Dermis microvascular lymphatic vessel endothelial cell (primary cell): ENCODE measurements at places on chromosomes 1 and 21. TPM values are rescaled to one million over a fixed set of nuclear protein-coding genes. Genes with fewer than 3 reads are reported as not detected.

The BGLAP gene
- 0.26 and 0.63 TPM in 2 replicates for total RNA-seq

The ACTRT2 gene
- not detected in 2 replicates for total RNA-seq

The TNFSF4 gene
- total RNA-seq: 2.0 and 3.6 TPM in 2 replicates

The OMA1 gene
- total RNA-seq: 7.0 and 11.0 TPM in 2 replicates

The KIF21B gene
- 1.9 and 3.4 TPM in 2 replicates for total RNA-seq

The DYNLT5 gene
- 0.51 and 0.77 TPM in 2 replicates for total RNA-seq

The XCL2 gene
- not detected in 2 replicates for total RNA-seq

- DNase-seq: no peak
These were observed 20.3 kb downstream of the RXRG start for GRCh38 chr1:165424454-165425216.

DNA sequence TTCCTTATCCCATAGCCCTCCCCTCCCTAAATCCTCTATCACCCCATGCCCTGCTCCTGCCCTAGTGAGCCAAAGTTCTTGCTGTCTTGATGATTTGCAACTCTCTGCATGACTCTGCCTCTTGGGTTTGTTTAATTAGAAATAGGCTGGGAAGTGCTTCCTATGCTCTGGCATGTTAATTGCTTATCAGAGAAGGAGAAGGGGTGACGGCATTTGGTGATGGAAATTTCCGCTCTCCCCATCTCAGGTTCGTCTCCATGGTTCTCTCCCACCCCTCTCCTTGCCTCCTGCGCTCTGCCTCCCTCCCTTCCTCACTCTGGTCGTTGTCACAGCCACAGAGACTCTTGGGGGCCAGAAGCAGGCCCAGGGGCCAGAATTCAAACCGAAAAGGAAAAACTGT, 68.9 kb downstream of the LRRN2 start:
- DNase-seq: no peak

DNA sequence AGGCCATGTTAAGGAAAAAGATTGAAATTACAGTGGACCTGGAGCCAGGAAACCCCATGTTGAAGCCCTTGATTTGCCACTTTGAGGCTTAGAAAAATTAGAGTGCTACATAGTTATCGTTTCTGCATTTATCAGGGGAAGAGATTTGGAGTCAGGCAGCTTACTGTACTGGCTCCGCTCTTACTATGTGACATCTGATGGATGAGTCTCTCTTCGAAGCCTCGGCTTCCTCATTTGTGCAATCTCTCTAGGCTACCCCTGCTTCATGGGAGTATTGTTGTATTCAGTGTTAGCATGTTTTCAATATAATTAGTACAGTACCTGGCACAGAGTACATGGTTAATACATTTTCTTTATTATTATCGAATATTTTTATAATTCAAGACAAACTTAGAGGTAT, 480.4 kb upstream of the USP24 start:
- DNase-seq: no peak

DNA sequence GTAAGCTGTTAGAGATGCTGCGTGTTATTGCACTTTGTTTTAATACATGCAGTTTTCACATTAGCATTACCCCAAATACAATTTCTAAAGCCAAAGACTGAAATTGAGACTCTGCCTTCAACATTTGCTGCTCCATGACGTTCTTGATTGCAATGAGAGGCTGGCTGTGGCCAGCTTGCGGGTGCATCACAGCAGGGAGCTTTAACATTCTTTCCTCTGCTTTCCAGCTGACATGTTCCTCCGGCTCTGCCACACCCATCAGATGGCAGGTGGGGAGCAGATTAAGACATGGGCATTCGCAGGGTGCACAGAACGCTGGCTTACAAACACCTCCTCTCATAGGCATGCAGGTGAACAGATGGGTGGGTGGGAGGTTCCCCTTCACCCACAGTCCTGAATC, 314.1 kb downstream of the DISC1 start:
- DNase-seq: no peak

GRCh38 chr1:230691615-230692014, 22.3 kb downstream of the AGT start:
- no peak for DNase-seq

GRCh38 chr21:32207406-32207716, 71.5 kb downstream of the MIS18A start:
- DNase-seq: peak; percentile 47

GRCh38 chr1:207789792-207790787, 38.2 kb downstream of the CD46 start:
- no peak for DNase-seq

DNA sequence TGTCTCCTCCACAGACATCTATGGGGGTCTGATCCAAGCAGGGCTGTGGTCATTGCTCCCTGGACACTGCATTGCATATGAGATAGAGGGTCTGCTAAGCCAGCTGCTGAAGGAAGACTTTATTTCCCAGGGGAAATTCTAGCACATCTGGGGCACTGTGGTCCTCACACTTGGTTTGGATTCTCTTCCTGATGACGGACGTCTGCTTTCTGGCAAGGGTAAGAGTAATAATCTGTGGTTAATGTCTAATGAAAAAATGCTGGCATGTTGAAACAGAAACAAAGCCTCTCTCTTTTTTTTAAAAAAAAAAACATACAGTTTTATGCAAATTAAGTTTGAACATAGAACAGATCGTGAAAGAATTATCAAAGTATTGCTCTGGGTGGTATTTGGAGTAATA, 553.9 kb downstream of the DPYD start:
- DNase-seq: no peak

DNA sequence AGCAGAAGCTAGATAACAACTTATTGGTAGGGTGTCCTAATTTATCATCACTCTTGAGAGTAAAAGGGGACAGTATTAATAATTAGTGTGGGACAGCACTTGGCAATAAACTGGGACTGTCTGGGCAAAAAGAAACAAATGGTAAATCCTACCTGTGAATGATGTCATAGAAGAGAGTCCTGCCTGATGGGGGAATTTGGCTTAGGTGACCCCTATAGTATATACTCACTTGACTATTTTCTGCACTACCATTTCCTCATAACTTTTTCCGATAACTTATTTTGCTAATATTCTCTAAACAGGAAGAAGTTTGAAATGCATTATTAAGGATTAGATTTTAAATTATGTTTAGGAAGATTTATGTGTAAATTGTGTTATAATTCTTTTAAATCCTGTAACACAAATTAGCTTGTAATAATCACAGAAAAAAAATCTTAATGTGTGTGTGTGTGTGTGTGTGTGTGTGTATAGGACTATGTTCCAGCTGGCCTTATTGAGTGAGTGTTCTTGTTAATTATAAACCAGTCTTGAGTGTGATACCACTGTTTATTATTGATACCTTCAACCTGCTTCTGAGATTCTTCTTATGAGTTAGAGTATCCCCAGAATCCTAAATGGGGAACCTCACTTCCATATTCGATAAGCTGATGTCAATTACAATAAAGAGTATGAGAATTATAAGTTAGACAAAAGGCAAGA, 144.2 kb upstream of the C1orf105 start:
- no peak for DNase-seq
